ENCODE measurements at places on chromosomes 2 and 18.

DNA sequence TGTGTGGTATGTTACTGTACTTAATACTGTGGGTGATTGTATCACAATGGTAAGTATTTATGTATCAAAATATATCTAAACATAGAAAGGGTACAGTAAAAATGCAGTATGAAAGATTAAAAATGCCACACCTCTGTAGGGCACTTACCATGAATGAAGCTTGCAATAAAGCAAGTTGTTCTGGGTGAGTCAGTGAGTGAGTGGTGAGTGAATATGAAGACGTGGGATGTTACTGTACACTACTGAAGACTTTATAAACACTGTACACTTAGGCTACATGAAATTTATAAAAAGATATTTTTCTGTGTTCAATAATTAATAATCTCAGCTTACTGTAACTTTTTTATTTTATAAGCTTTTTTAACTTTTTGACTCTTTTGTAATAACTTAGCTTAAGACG, 1162.4 kb upstream of the NRXN1 start:
- no peak for DNase-seq

DNA sequence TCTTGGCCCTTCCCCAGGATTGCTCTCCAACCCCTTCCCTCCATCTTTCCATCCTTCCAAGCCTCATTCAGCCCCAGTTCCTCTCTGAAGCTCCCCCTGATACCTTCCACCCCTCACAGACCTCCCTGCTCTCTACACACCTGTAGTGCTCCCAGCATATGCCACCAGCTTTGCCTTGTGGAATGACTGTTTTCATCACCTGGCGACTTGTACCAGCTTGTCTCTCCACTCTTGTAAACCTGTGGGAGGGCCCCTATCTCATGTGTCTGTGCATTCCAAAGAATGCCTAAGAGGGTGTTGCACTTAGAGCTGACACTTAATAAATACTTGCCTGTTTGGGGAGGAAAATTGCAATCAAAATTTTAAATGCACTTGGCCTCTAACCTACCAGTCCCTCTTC, 198.7 kb downstream of the BCL11A start:
- no peak for DNase-seq

GRCh38 chr2:139600166-139600565, 820.0 kb upstream of the NXPH2 start:
- no peak for DNase-seq

- no peak for DNase-seq
Observed at GRCh38 chr2:133086176-133086575, 416.2 kb upstream of the LYPD1 start.

GRCh38 chr2:194739217-194739616, 917.8 kb upstream of the SLC39A10 start:
- no peak for DNase-seq

DNA sequence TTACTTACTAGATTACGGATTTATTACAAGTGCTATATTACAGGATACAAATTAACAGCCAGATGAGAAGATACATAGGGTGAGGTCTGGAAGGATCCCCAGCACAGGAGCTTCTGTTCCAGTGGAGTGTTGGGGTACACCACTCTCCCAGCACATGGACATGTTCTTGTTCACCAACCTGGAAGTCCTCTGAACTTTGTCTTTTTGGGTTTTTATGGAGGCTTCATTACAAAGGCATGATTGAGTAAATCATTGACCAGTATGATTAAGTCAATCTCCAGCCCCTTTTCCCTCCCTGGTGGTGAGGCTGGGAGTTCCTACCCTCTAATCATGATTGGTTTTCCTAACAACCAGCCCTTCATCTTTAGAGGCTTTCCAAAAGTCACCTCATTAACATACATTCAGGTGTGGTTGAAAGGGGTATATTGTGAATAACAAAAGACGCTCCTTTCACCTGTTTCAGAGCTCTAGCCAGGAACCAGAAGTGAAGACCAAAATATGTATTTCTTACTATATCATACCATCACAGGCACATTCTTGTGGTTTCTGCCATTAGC, 38.3 kb downstream of the APLF start:
- DNase-seq, result no peak

DNA sequence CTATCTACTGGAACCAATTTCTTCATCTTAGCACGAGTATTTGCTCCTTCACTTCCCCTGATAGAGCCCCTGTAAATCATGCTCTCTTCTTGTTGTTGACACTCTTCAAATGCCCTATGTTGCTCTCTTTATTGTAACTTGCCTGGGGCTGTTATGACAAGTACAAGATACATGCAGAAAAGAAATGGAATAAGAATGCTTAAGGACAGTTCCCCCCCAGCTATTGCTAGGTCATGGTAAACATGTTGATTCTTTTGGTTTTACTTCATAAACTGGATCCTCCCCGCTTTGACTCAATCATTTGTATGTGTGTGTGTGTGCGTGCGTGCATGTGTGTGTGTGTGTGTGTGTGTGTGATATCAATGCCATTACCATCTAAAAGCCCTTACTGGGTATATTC, 368.5 kb upstream of the CNTNAP5 start:
- DNase-seq, result no peak

DNA sequence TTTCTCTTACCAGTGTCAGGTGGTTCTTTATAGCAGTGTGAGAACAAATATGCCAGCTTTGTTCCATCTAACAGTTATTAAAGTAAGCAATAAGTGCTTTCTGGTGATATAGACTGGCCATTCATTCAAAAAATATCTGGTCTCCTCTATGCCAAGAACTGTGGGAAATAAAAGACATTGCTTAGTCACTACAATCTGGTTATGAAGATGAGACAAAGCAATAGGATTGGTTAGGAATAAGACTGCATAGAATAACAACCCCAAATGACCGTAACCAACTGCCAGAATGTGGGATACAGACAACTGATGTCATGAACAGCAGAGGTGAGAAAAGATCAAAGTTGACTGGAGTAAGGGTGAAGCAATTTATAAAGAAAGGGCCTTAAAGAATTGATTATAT, 83.8 kb downstream of the MBD2 start:
- no peak for DNase-seq

GRCh38 chr2:167581961-167582574, 665.3 kb downstream of the STK39 start:
- no peak for DNase-seq

All from NCI-H1048 (cell line).